GM03348 (cell line): ENCODE measurements at places on chromosomes 11 and 22.
A peak's percentile ranks its signal among the peaks of the same experiment; 100 is the strongest.

DNA sequence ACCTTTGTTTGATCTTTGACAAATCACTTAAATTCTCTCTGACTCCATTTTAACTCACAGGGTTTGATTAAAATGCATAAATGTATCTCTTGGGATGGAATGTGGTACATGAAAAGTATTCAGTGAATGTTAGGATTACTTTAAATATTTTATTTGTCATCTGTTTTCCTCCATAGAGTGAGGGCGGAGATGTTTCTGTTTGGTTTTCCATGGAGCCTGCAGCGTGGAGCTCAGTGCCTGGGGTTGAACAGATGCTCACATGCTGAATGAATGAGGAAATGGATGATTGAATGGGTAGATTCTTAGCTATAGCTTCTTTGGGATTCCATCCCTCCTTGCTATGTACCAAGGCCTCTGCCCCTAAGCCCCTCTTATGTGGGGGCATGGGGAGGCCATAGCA, 10.0 kb downstream of the TSPAN18 start:
- DNase-seq: no peak

DNA sequence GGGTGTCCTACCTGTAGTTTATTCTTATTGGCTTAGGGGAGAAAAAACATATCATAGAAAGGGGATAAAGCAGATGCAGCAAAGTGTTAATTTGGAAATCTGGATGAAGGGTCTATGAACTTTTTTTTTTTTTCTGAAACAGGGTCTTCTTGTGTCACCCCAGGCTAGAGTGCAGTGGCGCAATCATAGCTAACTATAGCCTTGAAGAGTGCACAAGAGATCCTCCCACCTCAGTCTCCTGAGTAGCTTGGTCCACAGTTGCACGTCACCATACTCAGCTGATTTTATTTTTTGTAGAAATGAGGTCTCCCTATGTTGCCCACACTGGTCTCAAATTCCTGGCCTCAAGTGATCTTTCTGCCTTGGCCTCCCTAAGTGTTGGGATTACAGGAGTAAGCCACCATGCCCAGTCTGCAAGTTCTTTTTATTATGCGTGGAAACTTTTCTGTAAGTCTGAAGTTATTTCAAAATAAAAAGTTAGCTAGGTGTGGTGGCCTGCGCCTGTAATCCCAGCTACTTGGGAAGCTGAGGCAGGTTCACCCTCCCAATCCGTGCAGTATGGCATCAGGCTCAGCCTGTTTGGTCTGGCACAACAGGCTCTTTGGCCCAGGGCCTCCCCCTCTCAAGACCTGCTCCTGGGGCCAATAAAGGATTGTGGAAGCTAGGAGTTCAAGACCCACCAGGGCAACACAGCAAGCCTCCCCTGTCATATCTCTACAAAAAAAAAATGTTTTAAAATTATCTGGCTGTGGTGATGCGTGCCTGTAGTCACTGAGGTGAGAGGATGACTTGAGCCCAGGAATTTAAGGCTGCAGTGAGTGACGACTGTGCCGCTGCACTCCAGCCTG, 111.9 kb downstream of the MED15 start:
- no peak for DNase-seq

- no peak for DNase-seq
Measured at GRCh38 chr11:36375353-36376008, 79.4 kb downstream of the PRR5L start.

DNA sequence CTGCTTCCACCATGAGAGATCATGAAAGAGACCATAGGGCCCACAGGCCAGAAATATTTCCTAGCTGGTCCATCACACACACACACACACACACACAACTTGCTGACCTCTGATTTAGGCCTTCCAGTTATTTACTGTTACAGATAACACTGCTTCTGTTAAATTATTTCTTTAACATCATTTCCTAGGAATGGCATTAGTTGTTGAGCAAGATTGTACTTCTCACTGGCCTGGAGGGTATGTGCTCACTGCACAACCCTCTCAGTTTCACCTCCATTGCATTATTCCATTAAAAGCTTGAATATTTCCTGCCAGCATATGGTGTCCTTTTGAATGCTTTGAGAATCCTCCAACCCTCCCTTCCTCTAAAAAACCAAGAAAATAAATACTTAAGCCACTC, 104.4 kb downstream of the MICAL2 start:
- peak; percentile 51 for DNase-seq

DNA sequence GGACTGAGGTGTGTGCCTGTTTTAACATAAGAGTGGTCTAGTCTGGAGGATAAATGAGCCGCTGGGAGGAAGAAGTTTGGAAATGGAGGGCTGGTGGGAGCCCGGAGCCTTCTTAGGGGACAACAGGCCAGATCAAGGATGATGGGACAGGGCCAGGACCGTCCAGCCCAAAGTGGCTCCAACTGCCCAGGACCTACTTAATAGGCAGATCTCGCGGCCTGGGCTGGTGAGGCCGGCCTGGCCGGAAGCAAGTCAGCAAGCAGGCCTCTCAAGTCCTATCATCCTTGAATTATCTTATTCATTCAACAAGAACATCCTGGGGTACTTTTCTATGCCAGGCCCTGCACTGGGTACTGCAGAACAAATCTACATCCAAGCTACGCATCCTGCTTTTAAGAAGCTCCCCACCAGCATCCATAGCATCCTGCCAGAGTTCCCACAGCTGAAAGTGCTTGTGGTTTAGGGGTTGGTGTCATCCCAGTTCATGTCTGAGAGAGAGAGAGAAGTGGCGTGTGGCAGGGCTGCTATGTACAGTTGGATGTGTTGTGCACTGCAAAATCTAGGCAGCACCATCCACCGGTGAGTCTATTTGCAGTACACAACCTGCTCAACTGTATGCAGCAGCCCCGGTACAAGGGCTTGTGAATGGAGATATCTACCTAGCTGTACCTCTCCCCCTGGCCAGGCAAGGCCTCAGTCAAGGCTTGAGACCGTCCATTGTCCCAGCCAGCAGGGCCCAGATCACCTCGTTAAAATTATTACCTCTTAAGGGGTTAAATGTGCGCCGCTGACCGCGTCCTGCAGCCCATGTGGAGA, 82.1 kb downstream of the FBLN1 start:
- no peak for DNase-seq

GRCh38 chr11:121039971-121040613, 16.2 kb downstream of the TBCEL start:
- no peak for DNase-seq

DNA sequence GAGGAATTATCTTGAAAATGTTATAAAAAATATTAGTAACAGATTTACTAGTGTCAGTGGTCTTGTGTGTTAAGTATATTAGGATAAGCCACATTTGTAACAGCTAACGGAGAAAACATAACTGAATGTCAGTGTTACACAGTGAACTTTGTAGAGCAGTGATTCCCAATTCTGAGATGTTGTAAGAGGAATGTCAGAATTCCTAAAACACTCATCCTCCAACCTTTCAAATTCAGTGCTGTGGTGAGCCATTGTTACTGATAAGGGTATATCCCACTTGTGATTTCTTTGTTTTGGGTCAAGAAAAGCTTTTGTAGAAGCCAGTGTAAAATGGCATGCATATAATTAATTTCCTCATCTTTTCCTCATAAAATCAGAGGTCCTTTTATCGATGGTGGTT, 61.9 kb downstream of the ARHGEF12 start:
- DNase-seq: peak; percentile 17

GRCh38 chr11:118530683-118531596, at the start of gene TMEM25:
Gene TMEM25, plus strand, starts transcription at chr11:118531192. Its CDS starts 610 bp downstream, at chr11:118531802.
- DNase-seq: peak; percentile 80

DNA sequence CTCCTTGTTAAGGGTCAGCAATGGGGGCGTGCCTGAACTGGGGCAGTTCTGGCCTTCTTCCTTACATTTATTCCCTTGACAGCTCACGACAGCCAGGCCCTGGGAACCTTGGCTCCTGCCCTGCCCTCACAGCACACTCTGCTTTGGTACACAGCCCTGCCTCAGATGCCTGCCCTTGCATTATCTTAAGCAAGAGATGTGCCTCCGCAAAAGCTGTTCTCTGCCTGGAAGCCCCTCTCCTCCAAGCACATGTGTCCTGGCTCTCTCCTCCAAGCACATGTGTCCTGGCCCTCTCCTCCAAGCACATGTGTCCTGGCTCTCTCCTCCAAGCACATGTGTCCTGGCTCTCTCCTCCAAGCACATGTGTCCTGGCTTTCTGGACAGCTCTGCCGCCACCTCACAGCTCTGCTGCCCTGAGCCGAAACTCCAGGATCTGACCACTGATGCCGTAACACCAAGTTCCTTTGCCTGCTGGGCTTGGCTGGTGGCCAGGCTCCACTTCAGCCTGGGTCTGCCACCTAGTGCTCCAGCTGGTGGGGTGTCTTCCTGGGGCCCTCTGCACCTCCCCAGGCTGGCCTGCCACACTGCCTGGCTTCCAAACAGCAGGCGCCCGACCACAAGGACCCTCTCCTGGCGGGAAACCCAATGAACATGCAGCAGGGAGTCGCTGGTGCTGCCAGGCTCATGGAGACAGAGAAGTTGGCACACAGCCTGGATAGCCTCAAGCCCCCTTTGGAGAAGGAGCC, 53.0 kb downstream of the SCUBE1 start:
- DNase-seq: no peak

GRCh38 chr11:69657911-69658625, 17.1 kb downstream of the LTO1 start:
- DNase-seq: no peak

- DNase-seq: no peak
Measured at GRCh38 chr11:2198621-2199365, 27.2 kb upstream of the TH start.

- DNase-seq: no peak
Measured at GRCh38 chr11:127247261-127247851, 246.8 kb upstream of the KIRREL3 start.

GRCh38 chr22:25660336-25660735, 81.7 kb upstream of the MYO18B start:
- no peak for DNase-seq

DNA sequence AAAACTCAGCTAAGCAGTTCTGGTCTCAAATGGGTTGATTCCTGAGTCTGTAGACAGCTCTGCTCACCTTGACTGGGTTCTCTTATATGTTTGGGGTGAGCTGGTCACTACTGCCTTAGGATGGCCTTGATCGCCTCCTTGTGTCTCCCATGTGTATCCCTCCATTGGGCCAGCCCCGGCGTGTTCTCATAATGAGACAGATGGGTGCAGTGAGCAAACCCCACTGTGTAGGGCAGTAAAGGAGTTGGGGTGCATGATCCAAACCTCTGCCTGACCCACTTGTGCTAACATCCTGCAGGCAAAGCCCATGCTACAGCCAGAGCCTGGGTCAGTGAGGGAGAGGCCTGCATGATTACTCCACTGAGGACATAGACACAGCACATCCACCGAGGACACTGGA, 657.6 kb downstream of the BRD1 start:
- no peak for DNase-seq
